ENCODE measurements at places on chromosomes 2 and 18. TPM values are rescaled to one million over a fixed set of nuclear protein-coding genes. Genes with fewer than 3 reads are reported as not detected.

The CHMP1B gene
- 34.1 TPM for total RNA-seq

The PKP4 gene
- 26.4 TPM for total RNA-seq

The NMUR1 gene
- not detected for total RNA-seq

The GKN1 gene
- 0.48 TPM for total RNA-seq

The DHRS9 gene
- 3.1 TPM for total RNA-seq
